ENCODE measurements at places on chromosomes 2 and 18. TPM values are rescaled to one million over a fixed set of nuclear protein-coding genes. Genes with fewer than 3 reads are reported as not detected.

The ZBTB7C gene
- 5.5 TPM for total RNA-seq

The UGT1A7 gene
- not detected for total RNA-seq

The UGT1A3 gene
- total RNA-seq = not detected

The TEKT4 gene
- total RNA-seq = not detected

The CMPK2 gene
- 5.6 TPM for total RNA-seq

The IL18R1 gene
- 23.5 TPM for total RNA-seq

The SCN9A gene
- total RNA-seq = 11.4 TPM

The SCN2A gene
- 0.33 TPM for total RNA-seq

The FKBP7 gene
- total RNA-seq = 19.6 TPM

The DCDC2C gene
- not detected for total RNA-seq

The REG3A gene
- total RNA-seq = not detected

The DES gene
- 6.0 TPM for total RNA-seq

The LCT gene
- not detected for total RNA-seq

The ACMSD gene
- not detected for total RNA-seq

The ARHGAP15 gene
- 7.9 TPM for total RNA-seq

The PROM2 gene
- 1.2 TPM for total RNA-seq

The CROCC2 gene
- not detected for total RNA-seq

The GDF7 gene
- not detected for total RNA-seq

The NFATC1 gene
- 17.2 TPM for total RNA-seq

The CCBE1 gene
- 6.6 TPM for total RNA-seq

The ECEL1 gene
- not detected for total RNA-seq

The SLC11A1 gene
- 50.5 TPM for total RNA-seq

The CCDC74B gene
- total RNA-seq = 2.1 TPM

The LYPD6 gene
- not detected for total RNA-seq

The CHST9 gene
- not detected for total RNA-seq

The ACKR3 gene
- 26.3 TPM for total RNA-seq

The PROKR1 gene
- 0.19 TPM for total RNA-seq
